ENCODE measurements at places on chromosomes 2 and 18. TPM values are rescaled to one million over a fixed set of nuclear protein-coding genes. Genes with fewer than 3 reads are reported as not detected.

Gene TMEM237
- total RNA-seq = 68.8 TPM

Gene SAP130
- total RNA-seq = 28.5 TPM

Gene RFTN2
- 2.5 TPM for total RNA-seq

Gene GPR35
- total RNA-seq = 1.5 TPM

Gene LYPD1
- total RNA-seq = 1.1 TPM

Gene TNFAIP6
- not detected for total RNA-seq

Gene SKA1
- total RNA-seq = 2.0 TPM

Gene CMPK2
- total RNA-seq = 0.81 TPM

Gene TMEM17
- total RNA-seq = 0.91 TPM

Gene FSHR
- not detected for total RNA-seq

Gene CNGA3
- total RNA-seq = 7.6 TPM

Gene SH3BP4
- 59.3 TPM for total RNA-seq

Gene KCNG3
- total RNA-seq = 0.49 TPM

Gene MYO5B
- 2.7 TPM for total RNA-seq

Measured in glutamatergic neuron (in vitro differentiated cells).